ENCODE measurements at places on chromosomes 1 and 21.

- no peak for DNase-seq
Observed at GRCh38 chr1:228351850-228352249, 54.8 kb downstream of the TRIM11 start.

GRCh38 chr1:48680411-48681035 lies 96.2 kb downstream of the BEND5 start:
- DNase-seq = no peak

DNA sequence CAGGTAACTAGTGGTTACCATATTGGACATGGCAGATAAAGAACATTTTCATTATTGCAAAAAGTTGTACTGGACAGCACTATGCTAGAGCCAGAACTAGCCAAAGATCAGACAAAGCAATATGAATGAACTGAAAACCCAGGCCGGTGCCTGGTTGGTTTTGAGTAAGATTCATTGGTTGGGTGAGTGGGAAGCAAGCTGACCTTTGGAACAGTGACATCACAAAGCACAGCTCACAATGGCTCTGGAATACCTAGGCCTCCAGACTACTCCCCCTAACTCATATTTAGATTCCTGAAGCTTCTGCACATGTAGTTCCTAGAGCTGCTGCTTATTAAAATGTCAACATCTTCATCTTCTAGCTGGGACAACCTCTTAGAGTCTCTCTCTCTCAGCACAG lies at the start of gene TMCO2:
Gene TMCO2 (plus strand): TSS at position 283 of the 400 bp plus-strand sequence. CDS start 57 bp downstream, at position 340.
- no peak for DNase-seq

GRCh38 chr21:42939582-42940413 lies 14.4 kb upstream of the ERVH48-1 start:
- no peak for DNase-seq

DNA sequence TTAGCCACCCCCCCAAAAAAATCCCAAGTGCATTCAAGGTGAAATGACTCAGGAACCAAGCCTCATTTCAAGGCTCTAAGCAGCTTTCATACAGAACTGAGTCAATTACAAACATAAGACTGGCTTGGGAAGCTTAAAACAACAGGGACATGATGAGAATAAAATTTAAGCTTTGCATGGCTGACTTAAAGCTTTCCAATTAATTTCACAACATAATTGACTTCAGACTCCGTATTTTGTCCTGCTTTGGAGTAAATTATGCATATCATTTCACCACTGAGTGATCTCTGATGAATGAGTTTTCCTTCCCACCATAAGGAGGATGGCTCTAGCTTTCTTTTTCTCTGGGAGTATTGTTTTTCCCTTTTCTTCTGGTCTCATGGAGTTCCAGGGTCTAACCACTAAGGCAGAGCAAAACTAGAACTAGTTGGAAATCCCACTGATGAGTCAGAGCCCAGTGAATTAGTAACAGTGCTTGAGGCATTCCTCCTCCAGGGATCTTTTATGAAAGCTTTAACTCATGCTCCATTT lies 72.8 kb downstream of the XCL2 start:
- no peak for DNase-seq

DNA sequence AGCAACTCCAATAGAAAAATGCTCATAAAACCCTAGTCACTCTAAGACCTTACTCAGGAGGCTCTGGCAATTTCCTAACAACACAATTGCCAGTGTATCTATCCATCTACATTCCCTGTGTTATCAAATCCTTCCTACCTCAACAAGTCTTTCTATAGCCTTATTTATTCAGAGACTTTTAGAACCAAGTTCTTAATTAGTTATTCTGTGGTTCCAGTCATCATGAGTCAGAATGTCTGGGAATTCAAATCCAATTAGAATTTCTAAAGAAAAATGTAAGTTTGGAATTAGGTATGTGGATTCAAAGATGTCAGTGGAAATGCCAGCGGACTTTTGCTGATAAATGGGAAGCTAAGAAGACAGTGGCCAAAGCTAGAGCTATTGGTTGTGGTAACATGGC lies 302.6 kb upstream of the C1orf87 start:
- DNase-seq = no peak

GRCh38 chr1:86866665-86867064 lies 47.3 kb downstream of the SELENOF start:
- DNase-seq = no peak

GRCh38 chr1:25478633-25479032 lies 47.9 kb downstream of the MACO1 start:
- DNase-seq = no peak

GRCh38 chr1:6770751-6771440 lies 14.4 kb upstream of the CAMTA1 start:
- DNase-seq = no peak

DNA sequence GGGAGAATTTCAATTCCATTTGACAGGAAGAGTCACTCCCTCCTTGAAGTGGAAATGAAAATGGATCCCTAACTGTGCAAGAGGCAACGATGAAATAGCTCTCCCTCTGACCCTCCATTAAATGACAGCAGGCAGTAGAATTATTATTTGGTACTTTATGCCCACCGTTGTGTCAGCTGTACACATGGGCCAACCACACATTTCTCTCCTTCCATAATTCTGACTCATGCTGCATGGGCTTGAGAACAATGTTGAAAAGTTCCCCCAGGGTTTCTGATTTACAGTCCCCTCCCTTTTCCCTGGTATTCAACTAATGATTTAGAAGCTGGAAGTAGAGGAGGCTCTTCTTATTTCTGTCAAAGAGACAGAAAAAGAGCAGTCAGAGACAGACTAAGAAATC lies 103.5 kb downstream of the RGS7 start:
- DNase-seq = no peak

- no peak for DNase-seq
Observed at GRCh38 chr1:200422211-200422610, 12.4 kb upstream of the ZNF281 start.

DNA sequence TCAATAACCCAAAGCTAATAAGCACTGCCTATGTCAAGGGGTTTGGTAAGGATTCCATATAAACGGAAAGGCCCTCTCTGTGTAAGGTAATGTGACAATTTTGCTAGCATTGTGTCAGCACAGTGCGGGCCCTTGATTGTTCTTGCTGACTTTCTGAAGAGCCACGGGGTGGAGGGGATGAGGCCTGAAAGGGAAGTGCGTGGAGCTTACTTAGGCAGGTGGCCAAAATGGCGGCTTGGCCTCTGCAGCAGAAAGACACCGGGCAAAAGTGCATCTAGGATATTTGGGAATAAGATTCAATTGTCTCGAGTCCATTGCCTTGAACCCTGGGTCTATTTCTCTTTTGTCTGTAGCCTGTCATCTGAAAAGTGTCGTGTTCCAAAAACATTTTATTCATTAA lies 114.3 kb downstream of the TGFB2 start:
- no peak for DNase-seq

GRCh38 chr1:200733907-200734306 lies 4.8 kb upstream of the CAMSAP2 start:
- no peak for DNase-seq

- no peak for DNase-seq
Observed at GRCh38 chr1:77846966-77847365, 41.5 kb upstream of the NEXN start.

- no peak for DNase-seq
Observed at GRCh38 chr1:185279571-185279970, 37.5 kb downstream of the IVNS1ABP start.

DNA sequence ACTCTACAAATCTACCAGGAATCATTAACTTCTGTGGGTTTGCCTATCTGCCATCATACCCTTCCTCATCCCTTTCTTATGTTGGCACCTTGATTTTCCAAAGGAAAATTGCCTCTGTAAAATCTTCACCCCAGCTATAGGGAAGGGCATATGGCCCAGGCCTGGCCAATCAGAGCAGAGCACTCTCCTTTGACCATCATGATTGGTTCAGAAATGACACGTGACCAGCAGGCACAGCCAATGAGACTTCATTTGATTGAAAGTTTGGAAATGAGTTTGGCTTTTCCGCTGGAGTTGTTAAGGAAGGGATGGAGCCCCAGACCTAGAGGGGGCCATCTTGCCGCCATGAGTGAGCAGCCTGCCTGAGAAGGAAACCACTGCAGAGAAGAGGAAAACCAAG lies 35.1 kb upstream of the IFFO2 start:
- DNase-seq = no peak

- no peak for DNase-seq
Observed at GRCh38 chr1:92029241-92029922, 403 bp upstream of the EPHX4 start.

All from T-helper 1 cell (primary cell).